Activated CD4-positive, alpha-beta T cell treated with anti-CD3 and anti-CD28 coated beads, Interleukin-2, amount 50 U/mL, for 48 hours (primary cell): ENCODE measurements at places on chromosomes 11 and 22.

- no peak for DNase-seq
These were observed 97.0 kb downstream of the RDX start for GRCh38 chr11:110199184-110199981.

- no peak for DNase-seq
These were observed 2.3 kb downstream of the STT3A start for GRCh38 chr11:125594958-125595357.

- DNase-seq, result no peak
These were observed 6.6 kb upstream of the MS4A18 start for GRCh38 chr11:60717956-60718355.

DNA sequence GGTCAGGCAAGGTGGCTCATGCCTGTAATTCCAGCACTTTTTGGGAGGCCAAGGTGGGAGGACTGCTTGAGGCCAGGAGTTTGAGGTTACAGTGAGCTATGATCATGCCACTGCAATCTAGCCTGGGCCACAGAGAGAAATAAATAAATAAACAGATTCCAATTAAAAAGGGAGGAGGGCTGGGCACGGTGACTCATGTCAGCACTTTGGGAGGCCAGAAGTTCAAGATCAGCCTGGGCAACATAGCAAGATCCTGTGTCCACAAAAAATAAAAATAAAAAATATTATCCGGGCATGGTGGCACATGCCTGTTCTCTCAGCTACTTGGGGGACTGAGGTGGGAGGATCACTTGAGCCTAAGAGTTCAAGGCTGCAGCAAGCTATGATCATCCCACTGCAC, 7.5 kb downstream of the CYB561A3 start:
- DNase-seq, result no peak

- DNase-seq, result no peak
These were observed 194.8 kb downstream of the BUD13 start for GRCh38 chr11:116577956-116578355.

GRCh38 chr11:112589155-112589554, 328.5 kb upstream of the PLET1 start:
- DNase-seq, result no peak

- no peak for DNase-seq
These were observed 28.0 kb upstream of the RRAS2 start for GRCh38 chr11:14386895-14387480.

DNA sequence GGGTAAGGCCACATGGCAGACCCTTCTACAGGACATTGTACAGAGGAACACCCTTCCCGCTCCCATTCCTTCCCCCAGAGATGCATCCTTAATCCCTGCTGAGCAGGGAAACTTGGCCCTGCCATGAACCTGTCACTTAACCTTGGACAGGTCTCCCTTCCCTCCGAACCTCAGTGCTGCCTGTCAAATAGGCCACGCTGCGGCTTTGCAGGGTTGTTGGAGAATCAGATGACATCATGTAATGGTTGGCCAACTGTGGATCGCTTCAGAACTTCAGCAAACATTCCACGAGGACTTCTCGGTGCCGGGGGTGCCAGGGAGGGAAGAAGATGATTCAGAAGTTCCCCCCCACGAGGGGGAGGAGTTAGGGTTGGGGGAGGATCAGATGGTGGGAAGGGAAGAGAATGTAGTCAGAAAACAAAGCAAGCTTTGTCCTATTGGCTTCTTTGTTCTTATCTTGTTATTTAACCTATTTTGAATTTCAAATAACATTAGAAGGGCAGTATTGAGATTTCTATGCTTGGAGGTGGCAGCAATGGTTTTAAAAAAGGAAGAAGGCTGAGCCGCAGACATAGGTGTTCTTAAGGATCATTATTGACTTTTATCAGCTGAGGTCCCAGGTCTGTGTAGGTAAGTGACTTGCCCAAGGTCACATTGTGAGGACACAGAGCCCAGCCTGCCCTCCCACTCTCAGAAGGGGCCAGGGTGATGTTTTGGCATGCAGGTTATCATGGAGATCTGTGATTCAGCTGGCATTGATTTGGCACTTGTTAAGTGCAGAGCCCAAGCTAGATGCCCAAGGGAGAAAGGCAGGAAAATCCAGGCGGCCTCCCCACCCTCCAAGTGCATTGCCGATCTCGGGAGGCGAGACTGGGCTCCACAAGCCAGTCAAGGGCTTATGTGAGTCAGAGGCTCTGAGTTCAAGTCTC, 3.1 kb downstream of the CDC42EP1 start:
- DNase-seq, result no peak

- DNase-seq, result no peak
These were observed 2.0 kb downstream of the PRDM10 start for GRCh38 chr11:130000552-130001176.

- no peak for DNase-seq
These were observed 6.7 kb downstream of the CARD18 start for GRCh38 chr11:105132716-105133511.

- DNase-seq, result peak; percentile 39
These were observed at the start of gene MN1 for GRCh38 chr22:27801616-27802345. Gene MN1, minus strand, starts transcription at chr22:27801756. Its CDS starts 1,213 bp downstream, at chr22:27800543.

GRCh38 chr11:116733043-116733755, 39.6 kb downstream of the BUD13 start:
- no peak for DNase-seq

GRCh38 chr22:45452565-45453379, 39.3 kb downstream of the RIBC2 start:
- DNase-seq, result no peak

- DNase-seq, result no peak
These were observed 14.2 kb downstream of the PTDSS2 start for GRCh38 chr11:464316-464715.

DNA sequence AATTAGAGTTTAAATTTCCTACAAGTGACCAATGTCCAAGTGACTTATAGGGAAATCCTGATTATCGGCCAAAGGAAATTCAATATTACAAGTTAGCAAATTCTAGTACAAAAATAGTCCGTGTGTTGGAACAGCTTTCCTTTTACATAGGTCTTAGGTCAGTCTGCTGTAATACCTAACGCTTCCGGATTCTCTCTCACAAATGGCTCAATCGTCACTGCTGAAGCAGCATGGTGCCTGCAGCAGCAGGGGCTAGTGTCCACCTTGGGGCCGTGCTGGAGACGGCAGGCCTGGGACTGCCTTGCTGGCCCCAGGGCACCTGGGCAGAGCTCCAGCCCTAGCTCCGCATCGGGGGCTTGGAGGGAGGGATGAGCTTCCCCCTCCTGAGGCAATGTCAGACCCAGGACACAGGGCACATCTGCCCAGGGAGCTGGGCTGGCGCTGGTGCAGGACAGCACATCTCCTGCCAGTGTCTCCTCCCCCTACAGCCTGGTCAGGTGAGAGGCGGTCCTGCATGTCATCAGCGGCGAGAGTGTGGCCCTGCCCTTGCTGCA, 39.4 kb upstream of the CLTCL1 start:
- no peak for DNase-seq

- no peak for DNase-seq
These were observed 1031.2 kb downstream of the BRD1 start for GRCh38 chr22:48796310-48797015.

DNA sequence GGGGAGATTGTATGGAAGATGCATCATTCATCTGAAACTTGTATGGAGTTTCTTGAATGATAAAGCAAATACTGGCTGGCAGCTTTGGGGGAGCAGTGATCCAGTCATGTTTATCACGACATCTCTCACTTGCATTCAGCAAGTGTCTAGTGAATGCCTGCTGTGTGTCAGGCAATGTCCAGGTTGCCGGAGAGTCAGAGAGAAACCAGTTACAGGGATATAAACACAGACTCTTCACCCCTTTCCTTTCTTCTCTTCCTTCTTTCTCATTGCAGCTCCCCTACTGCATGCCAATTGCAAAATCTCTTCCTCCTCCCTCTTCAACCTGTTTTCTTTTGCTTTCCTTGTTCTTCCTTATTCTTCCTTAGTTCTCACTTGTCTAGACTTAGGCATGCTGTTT, 206.6 kb upstream of the SEZ6L start:
- no peak for DNase-seq
